Astrocyte of the cerebellum (primary cell): ENCODE measurements at places on chromosomes 5 and 9.

DNA sequence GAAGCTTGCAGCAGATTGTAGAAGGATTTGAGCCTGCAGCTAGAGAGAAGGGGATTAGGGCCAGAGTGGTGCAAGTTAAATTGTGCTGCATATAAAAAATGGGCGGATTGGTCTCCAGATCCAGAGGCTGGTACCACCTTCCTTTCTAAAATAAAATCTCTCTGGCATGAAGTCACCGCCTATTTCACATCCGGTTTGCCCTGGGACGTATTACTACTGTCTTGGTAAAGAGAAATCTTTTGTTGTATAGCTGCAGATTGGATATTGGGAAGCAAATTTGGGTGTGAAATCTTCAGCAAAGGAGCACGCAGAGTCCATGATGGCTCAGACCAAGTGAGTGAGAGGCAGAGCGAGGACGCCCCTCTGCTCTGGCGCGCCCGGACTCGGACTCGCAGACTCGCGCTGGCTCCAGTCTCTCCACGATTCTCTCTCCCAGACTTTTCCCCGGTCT, at the start of gene GABRA1:
Gene GABRA1, plus strand, starts transcription at position 180 of the 451 bp plus-strand sequence. CDS start 2,691 bp downstream, outside the sequence.
- no peak for DNase-seq

DNA sequence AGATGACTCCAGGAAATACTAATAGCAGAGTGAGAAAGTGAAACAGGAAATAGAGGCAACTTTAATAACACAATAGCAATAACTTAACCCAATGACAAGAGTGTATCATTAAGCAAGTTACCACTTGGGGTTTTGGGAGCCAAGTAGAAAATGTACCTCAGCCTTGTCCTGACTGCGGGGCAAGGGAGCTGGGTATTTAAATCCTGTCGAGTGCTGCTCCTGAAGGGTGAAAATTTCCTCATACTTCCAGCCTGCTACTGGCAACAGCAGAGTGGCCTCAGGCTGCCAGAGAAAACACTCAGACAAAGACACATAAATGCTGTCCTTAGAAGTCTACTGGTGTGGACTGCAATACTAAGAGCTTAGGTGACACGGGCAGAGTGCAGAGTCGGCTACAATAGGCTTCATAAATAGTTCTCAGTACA, 112.5 kb upstream of the EMB start:
- DNase-seq: no peak

- DNase-seq: no peak
These were observed 10.6 kb downstream of the NR2F1 start for GRCh38 chr5:93593476-93594131.

DNA sequence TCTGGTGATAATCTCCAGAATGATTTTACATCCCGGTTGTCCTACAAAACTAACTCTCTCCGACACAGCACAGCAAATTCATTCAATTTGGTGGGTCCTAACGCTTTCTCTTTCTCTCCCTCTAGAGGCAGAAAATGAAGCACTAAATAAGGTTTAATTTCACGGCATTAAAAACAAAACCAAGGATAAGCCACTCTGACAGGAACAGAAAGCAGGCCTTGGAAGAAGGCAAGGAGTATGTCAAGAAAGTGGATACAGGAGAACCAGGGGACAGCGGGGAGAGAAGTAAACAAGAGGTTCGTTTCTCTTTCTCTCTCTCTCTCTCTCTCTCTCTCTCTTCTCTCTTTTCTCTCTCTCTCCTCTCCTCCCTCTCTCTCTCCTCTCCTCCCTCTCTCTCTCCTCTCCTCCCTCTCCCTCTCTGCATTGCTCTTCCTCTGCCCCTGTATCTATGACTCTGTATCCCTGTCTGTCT, 49.8 kb downstream of the EBF1 start:
- DNase-seq: peak; percentile 60

DNA sequence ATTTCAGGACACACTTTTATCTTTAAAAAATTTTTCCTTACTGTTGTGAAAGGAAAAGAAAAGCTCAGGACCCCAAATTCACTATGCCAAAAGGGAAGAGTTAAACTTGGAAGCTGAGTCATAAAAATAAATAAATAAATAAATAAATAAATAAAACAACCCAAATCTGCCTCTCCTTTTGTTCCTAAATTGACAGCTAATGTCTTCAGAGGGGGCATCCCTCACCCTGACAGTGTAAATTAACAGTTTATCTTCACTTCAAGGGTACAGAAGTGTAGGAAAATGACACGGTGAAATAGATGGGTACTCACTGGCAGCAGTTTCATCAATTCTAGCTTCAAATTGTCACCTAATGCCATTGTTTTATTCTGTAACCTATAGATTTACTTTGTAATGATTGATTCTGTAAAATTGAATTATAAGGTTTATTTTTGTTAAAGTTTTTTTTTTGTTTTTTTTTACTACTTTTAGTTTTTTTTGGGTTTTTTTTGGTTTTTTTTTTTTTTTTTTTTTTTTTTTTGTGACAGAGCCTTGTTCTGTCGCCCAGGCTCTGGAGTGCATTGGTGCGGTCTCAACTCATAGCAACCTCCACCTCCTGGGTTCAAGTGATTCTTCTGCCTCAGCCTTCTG, 18.5 kb upstream of the ANXA1 start:
- DNase-seq: no peak

DNA sequence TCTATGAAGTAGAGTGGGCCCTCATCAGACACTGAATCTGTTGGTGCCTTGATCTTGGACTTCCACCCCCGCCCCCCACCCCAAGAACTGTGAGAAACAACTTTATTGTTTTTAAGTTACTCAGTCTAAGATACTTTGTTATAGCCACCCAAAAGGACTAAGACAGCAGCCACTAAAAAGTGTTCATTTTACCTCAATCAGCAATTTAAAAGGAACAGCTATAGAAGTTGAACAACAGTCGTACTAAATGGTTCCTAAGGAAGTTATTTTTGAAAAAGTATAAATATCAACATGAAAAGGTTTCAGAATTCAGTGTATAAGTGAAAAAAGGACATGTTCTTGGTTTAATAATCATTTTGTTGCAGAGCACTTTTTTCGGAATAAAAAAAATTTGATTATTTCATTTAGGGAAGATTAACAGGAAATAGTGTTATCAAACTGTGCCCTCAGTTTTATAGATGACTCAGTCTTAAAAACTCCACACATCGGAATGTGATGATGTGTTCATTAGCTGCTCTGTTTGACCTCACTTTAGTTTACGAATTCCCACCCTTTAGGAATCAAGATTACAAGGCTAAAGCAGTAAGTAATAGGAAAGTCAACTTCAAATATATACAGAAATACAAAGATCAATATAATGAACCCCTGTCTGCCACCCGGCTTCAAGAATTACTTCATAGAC, 71.2 kb downstream of the MTAP start:
- DNase-seq: peak; percentile 23

- no peak for DNase-seq
These were observed 332.3 kb downstream of the TRPM3 start for GRCh38 chr9:70789086-70789485.

GRCh38 chr5:73638344-73639095, 12.5 kb downstream of the ARHGEF28 start:
- peak; percentile 70 for DNase-seq
